Activated CD4-positive, alpha-beta memory T cell treated with anti-CD3 and anti-CD28 coated beads, Interleukin-2, amount 10 ng/mL, durations not matched to agents 7 days and 5 days (primary cell): ENCODE measurements at places on chromosomes 5 and 9. TPM values are rescaled to one million over a fixed set of nuclear protein-coding genes. Genes with fewer than 3 reads are reported as not detected.

DNA sequence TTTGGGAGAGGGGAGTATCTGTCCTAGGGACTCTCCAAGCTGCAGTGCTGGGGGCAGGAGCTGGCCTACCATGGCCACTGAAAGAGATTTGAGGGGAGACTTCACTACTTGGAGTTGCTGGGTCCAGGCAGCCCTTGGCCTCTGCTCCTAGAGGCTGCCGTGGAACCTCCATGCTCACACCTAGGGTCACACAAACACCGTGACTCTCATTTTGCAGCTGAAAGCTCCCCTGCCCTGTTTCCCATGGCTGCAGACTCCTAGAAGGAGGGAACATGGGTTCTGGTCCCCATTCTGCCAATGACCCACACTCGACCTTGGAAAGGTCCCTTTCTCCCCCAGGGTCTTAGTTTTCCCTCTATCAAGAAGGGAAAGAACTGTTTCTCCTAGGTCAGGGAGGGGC is 147.1 kb upstream of the PPP1R26 start:
- H3K27ac ChIP-seq: no peak overlapping the region
- no peak overlapping the region for H3K4me3 ChIP-seq
- peak; percentile 7 for DNase-seq
- no peaks in the 10 kb centered on the region for H3K36me3 ChIP-seq

- DNase-seq: no peak
- no peaks in the 10 kb centered on the region for H3K27me3 ChIP-seq
- H3K4me3 ChIP-seq: no peak overlapping the region
- peaks cover 14% of the 10 kb centered on the region for H3K4me1 ChIP-seq
- H3K36me3 ChIP-seq: no peaks in the 10 kb centered on the region
Observed at GRCh38 chr5:50559955-50560354, 106.5 kb upstream of the PARP8 start.

DNA sequence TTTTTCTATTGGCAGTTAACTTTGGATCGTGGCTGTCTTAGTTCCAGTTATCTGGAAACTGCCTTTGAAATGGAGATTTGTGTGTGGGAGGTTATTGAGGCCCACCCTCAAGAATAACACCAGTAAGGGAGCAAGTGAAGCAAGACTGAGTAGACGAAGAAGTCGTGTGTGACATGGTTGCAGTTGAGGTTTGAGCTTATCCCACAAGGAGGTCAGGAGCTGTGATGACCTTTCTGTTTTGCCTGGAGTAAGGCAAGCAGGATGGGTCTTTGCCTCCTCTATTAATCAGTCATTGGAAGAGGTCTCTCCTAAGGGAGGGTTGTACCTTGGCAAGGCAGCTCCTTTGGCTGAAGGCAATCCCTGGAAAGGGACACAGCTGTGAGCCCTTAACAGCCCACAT is 49.6 kb upstream of the CTXN3 start:
- no peaks in the 10 kb centered on the region for H3K4me1 ChIP-seq
- no peaks in the 10 kb centered on the region for H3K36me3 ChIP-seq
- no peak overlapping the region for H3K27ac ChIP-seq
- H3K4me3 ChIP-seq: no peak overlapping the region
- peaks cover 17% of the 10 kb centered on the region for H3K27me3 ChIP-seq

GRCh38 chr9:7974335-7974960 is 174.9 kb upstream of the DMAC1 start:
- H3K4me1 ChIP-seq: peaks cover 47% of the 10 kb centered on the region
- H3K27ac ChIP-seq: peak overlapping the region; percentile 62

- no peaks in the 10 kb centered on the region for H3K4me1 ChIP-seq
- H3K27ac ChIP-seq: no peak overlapping the region
- H3K4me3 ChIP-seq: no peak overlapping the region
- no peak for DNase-seq
- H3K27me3 ChIP-seq: no peaks in the 10 kb centered on the region
Observed at GRCh38 chr5:164353155-164353554, 847.7 kb downstream of the MAT2B start.

DNA sequence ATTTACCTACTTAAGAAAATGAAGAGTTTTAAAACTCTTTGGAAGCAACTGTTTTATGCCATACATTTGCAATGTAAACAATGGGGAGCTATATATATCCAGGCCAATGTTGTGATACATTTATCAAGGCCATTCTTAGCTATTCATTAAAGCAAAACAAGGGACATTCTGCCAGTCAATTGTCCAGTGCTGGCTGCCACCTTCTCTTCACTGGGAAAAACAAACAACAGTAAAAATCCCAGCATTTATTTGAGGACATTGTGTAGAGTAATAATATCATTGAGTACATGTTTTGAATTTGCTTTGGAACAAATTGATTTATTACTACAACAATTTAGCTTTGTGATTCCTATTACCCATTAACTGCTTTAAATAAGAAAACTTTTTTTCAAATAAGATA is 1107.4 kb downstream of the DTWD2 start:
- DNase-seq: no peak
- H3K36me3 ChIP-seq: no peaks in the 10 kb centered on the region
- no peak overlapping the region for H3K4me3 ChIP-seq

- no peak for DNase-seq
- no peaks in the 10 kb centered on the region for H3K36me3 ChIP-seq
- peaks cover 17% of the 10 kb centered on the region for H3K27me3 ChIP-seq
- H3K27ac ChIP-seq: no peak overlapping the region
- no peak overlapping the region for H3K4me3 ChIP-seq
Observed at GRCh38 chr5:14212838-14213237, 69.7 kb downstream of the TRIO start.

- no peaks in the 10 kb centered on the region for H3K36me3 ChIP-seq
- no peak overlapping the region for H3K4me3 ChIP-seq
- no peaks in the 10 kb centered on the region for H3K27me3 ChIP-seq
- DNase-seq: no peak
- peaks cover 16% of the 10 kb centered on the region for H3K4me1 ChIP-seq
Observed at GRCh38 chr9:94082956-94083355, 1.3 kb upstream of the PTPDC1 start.

The MYORG gene
- total RNA-seq: 2.7 TPM

The SPINK6 gene
- not detected for total RNA-seq
